Dorsolateral prefrontal cortex (tissue), 122 donors: ENCODE measurements at places on chromosomes 6 and 20.
A peak's percentile ranks its signal among the peaks of the same experiment; 100 is the strongest.

GRCh38 chr6:33592595-33593413 is 12.7 kb upstream of the BAK1 start:
- DNase-seq = no peak

DNA sequence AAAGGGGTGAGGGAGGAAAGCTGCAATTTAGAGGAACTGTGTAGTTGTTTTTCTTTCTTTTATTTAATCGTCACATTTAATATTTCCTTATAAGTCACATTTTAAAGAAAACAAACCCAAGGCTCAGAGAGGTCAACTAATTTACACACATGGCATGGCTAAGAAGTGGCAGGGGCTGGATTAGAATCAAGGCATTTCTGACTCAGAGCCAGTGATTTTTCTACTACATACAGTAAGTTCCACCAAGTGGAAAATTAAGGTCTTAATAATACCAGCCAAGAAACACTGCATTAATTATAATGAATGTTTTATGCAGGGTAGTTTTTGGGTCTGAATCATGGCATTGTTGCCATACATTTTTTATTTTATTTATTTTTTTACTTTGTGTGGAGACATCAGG is 607.7 kb upstream of the CITED2 start:
- no peak for DNase-seq

GRCh38 chr20:31990641-31991338 is 19.4 kb upstream of the CCM2L start:
- no peak for DNase-seq

DNA sequence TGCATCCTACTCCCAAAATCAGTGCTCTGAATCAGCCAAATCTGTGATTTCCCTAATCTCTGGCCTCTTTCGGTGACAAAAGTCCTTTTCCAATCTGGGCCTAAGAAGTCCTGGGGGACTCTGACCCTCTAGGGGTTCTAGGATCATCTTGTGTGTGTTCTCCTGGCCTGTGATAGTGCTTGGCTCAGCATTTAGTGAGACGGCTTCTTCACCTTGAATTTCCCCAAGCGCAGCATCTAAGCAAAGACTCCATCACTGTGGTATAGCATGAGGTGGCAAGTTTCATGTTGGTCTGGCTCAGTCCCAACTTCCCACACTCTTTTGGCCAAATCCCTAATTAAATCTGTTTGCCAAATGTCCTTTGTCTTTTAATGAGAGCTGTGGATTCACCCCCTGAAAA is 12.1 kb upstream of the IL17A start:
- no peak for DNase-seq

- no peak for DNase-seq
Measured at GRCh38 chr6:146874278-146875018, 275.7 kb downstream of the ADGB start.

DNA sequence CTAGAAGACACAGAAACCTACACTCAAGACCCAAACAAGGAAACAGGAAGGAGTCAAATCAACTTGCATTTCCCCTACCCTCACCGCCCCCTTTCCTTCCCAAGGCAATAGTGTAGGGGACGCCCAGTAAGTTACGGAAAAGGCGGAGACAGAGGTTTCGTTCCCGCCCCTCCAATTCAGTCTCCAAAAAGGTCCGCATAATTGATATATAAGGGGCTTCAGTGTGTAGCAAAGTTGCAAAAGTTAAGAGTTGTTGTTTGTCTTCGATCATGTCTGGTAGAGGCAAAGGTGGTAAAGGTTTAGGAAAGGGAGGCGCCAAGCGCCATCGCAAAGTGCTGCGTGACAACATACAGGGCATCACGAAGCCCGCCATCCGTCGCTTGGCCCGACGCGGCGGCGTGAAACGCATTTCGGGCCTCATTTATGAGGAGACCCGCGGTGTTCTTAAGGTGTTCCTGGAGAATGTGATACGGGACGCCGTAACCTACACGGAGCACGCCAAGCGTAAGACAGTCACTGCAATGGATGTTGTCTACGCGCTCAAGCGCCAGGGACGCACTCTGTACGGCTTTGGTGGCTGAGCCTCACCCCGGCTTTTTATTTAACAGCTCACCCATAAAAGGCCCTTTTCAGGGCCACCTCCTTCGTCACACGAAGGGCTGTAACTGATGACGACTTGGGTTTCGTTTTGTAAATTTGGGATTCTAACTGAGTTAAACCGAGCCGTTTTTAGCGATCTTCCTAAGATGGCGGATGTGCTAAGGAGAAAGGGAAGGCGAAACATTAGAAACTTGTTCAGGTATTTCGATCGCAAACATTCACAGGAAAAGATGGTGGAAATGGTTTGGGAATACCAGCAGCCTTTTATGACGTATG is 124.6 kb upstream of the BTN3A2 start:
- no peak for DNase-seq

- no peak for DNase-seq
Measured at GRCh38 chr6:45086360-45087084, 241.6 kb upstream of the RUNX2 start.

DNA sequence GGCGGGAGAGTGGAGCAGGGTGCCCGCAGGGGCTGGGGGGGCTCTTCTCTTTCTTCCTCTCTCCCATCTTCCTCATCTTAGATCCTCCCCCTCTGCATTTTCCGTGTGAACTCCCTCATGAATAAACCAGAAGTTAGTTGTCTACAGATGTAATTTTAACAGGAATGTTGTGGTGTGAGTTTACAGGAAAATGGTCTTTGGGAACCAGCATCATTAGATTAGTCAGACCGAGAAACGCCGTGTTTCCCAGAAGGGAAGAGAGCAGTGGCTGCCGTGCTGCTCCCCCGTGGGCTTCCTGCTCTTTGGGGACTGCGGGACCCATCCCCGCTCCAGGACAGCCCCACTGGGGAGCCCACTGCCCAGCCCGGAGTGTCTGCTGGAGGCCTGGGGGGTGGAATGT is 3.4 kb downstream of the MYT1 start:
- DNase-seq = no peak

GRCh38 chr6:170163405-170164170 is 127.3 kb downstream of the DLL1 start:
- DNase-seq = peak; percentile 38

DNA sequence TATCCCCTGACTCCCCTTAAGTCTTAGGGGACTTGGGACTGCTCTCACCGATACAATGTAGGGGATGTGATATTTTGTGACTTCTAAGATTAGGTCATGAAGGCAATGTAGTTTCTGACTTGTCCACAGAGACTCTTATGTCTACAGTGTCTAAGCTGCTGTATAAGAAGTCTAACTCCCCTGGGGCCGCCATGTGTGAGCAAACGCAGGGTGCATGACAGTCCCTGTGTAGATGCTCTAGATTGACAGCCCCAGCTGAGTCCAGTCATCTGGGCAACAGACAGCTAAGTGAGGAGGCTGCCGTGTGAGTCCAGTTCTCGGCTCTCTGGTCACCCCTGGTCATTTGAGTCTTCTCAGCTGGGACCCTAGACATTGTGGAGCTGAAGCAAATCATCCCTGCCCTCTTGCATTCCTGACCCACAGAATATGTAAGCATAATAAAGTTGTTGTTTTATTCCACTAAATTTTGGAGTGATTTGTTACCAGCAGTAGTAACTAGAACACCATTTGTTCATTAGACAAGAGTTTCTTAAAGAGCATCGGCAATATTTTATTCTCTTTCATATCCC is 743.3 kb upstream of the CHD6 start:
- no peak for DNase-seq

DNA sequence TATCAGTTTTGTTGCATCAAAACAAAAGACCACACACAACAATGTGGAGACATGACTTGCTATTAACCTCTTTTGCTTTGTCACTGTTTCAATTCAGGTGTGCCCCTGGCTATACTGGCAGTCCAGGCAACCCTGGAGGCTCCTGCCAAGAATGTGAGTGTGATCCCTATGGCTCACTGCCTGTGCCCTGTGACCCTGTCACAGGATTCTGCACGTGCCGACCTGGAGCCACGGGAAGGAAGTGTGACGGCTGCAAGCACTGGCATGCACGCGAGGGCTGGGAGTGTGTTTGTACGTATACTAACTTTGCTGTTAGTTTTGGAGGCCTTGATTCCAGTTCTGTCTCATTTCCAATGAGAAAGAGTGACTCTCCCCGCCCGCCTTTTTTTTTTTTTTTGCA is 356.9 kb downstream of the ARHGAP18 start:
- no peak for DNase-seq

DNA sequence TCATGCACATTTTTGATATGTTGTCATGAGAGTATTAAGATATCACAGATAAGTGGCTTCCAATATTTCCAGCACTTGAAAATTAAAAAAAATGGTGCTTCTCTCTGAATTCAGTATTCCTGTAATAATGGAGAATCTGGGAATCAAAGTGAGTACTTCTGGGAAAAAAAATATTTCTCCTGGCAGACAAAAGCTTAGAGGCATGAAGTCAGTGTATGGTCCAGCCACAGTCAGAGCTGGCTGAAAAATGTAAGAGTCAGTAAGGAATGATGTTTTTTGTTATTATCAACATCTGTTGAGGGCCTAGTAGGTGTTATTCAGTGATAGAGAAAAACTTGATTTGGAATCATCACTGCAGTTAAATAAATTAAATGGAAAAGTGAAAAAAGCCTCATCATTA is 3.2 kb upstream of the RFPL4B start:
- DNase-seq = no peak

GRCh38 chr20:31868853-31869672 is 1.3 kb downstream of the DUSP15 start:
- no peak for DNase-seq

- DNase-seq = no peak
Measured at GRCh38 chr6:37232430-37233017, 25.0 kb upstream of the TBC1D22B start.

DNA sequence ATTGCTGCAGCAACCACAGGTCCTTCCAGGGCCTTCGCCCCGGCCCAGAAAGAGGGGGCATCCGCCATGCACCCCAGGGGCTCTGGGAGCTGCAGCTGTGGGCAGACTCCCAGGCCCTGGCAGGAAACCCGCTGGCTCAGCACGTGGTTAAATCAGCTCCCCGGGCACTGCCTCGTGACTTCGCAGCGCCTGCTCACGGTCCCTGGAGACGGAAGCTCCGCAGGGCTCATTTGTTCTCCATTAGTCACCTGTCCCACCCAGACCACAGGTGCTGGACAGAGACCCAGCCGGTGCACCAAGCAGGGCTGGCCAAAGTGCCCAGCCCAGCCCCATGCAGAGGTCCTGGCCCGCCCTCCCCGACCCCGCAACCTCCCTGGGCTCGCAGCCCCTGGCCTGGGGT is 14.7 kb downstream of the KCNQ2 start:
- DNase-seq = peak; percentile 77

GRCh38 chr6:126042001-126042419 is 55.7 kb downstream of the TRMT11 start:
- DNase-seq = no peak

DNA sequence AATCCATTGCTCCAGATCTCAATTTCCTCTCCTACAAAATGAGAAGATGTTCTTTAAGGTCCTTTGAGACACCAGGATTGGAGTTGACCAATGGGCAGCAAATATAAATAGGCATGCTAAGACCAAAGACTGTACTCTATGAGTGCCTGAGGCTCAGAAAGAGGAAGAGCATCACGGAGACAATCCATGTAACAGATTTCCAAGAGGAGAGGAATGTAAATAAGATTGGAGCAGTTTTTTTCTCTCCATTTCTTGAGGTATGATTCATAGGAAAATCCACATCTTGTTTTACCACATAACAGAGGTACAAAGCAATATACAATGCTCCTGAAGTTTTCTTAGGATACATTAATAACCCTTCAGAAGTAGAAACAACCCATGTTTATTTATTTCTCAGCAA is 109.8 kb downstream of the UBE3D start:
- DNase-seq = no peak

DNA sequence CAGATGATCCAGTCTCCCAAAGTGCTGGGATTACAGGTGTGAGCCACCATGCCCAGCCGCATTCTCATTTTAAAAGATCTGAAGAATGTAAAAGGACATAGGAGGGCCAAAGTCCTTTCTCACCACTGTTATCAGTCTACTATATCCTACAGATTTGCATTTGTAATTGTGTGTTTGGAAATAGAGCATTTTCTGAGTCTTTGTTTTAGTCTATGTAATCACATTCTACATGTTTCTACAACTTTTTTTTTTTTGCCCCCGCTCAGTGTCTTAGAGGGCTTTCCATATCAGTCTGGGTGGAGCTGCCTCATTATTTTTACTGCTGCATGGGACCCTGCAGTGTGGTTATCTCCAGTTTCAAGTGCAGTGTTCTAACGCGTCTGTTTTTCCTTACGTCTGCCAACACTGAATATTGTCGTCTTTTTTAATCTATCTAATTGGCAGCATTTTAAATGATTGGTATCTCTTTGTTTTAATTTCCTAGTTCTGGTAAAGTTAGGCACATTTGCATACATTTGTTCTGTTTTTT is 7.8 kb downstream of the CUL9 start:
- DNase-seq = no peak
